ENCODE measurements at places on chromosomes 6 and 20. TPM values are rescaled to one million over a fixed set of nuclear protein-coding genes. Genes with fewer than 3 reads are reported as not detected.
A peak's percentile ranks its signal among the peaks of the same experiment; 100 is the strongest.

GRCh38 chr6:44558024-44558831 is 170.7 kb downstream of the CDC5L start:
- DNase-seq = no peak
- H3K27ac ChIP-seq = no peak overlapping the region
- H3K27me3 ChIP-seq = peaks cover 9% of the 10 kb centered on the region
- no peak overlapping the region for H3K4me3 ChIP-seq

DNA sequence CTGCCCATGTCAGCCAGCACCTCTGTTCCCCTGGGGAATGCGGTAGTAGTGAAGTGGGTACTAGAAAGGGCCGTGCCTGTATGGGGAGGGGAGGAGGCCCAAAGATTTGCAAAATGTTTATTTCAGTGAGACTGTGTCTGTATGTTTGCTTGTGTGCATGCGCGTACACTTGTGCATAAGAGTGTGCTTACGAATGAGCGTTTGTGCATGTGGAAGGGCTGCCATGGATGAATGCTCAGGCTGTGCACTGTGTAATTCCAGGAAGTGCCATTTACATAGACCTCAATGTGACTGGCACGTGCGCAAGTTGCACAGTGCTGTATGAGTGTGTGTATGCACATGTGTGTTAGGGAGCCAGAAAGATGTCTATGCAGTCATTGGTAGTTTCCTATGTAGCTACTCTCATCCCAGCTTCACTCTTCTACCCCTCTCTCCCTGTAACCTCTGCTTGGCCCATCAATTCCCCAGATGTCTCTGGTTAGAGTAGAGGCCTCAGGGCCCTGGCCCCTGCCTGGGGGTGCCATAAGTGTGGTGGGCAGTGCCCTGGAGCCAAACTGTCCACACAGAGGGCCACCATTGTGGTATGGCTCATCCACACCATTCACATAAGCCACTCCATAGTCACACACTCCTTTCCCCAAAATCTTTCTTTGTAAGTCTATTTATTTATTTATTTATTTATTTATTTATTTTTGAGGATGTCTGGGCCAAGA is 26.8 kb upstream of the SLC22A7 start:
- no peaks in the 10 kb centered on the region for H3K36me3 ChIP-seq
- peaks cover 14% of the 10 kb centered on the region for H3K27me3 ChIP-seq
- H3K4me3 ChIP-seq = no peak overlapping the region
- no peak for DNase-seq
- peak overlapping the region; percentile 76 for H3K27ac ChIP-seq

DNA sequence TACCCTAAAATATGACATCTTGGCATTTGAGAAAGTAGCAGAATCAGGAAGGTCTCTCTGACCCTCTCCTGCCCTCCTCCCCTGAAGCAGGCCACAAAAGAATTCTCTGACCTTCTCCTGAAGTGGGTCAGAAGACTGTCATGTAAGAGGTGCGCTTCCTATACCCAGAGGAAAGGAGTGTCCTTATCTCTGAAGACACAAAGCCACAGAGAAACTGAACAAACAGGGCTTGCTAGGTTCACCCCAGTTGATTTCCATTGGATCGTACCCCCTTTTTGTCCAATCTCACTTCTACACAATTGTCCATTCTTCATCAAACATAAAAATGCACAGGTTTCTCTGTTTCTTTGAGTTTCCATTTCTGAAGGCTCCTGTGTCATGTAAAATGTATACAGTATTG is 272.0 kb upstream of the SOX4 start:
- no peaks in the 10 kb centered on the region for H3K27me3 ChIP-seq
- no peak for DNase-seq
- H3K36me3 ChIP-seq = no peaks in the 10 kb centered on the region
- no peak overlapping the region for H3K4me3 ChIP-seq
- no peak overlapping the region for H3K27ac ChIP-seq

DNA sequence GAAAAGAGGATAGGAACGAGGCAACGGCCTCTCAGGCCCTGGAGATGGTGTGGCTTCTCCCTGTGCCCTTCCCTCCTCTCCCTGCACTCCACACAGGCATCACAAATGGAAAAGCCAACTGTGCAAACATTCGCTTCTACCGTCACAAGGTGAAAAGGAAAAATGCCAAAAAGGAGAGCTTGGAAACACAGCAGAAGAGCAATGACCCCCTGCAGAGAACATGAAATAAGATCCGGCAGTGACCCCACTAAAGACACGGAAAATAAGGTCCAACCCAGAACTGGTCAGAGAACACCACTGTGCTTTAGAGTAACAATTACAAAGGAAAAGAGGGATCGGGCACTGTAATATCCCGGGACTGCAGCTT is 63.0 kb downstream of the SLC22A23 start:
- H3K27ac ChIP-seq = no peak overlapping the region
- H3K4me3 ChIP-seq = no peak overlapping the region
- no peaks in the 10 kb centered on the region for H3K36me3 ChIP-seq
- peaks cover 13% of the 10 kb centered on the region for H3K4me1 ChIP-seq
- H3K27me3 ChIP-seq = no peaks in the 10 kb centered on the region

- no peak for DNase-seq
- H3K36me3 ChIP-seq = no peaks in the 10 kb centered on the region
- no peaks in the 10 kb centered on the region for H3K27me3 ChIP-seq
- peaks cover 21% of the 10 kb centered on the region for H3K4me1 ChIP-seq
These were observed 34.0 kb downstream of the PMEPA1 start for GRCh38 chr20:57675773-57676172.

GRCh38 chr20:38258545-38259215 is 1.9 kb downstream of the KIAA1755 start:
- peak overlapping the region; percentile 19 for H3K27ac ChIP-seq
- H3K27me3 ChIP-seq = peaks cover 4% of the 10 kb centered on the region
- DNase-seq = no peak

GRCh38 chr6:39196673-39197091 is 32.6 kb downstream of the KCNK5 start:
- DNase-seq = no peak
- no peak overlapping the region for H3K27ac ChIP-seq
- no peaks in the 10 kb centered on the region for H3K4me1 ChIP-seq
- H3K27me3 ChIP-seq = no peaks in the 10 kb centered on the region

DNA sequence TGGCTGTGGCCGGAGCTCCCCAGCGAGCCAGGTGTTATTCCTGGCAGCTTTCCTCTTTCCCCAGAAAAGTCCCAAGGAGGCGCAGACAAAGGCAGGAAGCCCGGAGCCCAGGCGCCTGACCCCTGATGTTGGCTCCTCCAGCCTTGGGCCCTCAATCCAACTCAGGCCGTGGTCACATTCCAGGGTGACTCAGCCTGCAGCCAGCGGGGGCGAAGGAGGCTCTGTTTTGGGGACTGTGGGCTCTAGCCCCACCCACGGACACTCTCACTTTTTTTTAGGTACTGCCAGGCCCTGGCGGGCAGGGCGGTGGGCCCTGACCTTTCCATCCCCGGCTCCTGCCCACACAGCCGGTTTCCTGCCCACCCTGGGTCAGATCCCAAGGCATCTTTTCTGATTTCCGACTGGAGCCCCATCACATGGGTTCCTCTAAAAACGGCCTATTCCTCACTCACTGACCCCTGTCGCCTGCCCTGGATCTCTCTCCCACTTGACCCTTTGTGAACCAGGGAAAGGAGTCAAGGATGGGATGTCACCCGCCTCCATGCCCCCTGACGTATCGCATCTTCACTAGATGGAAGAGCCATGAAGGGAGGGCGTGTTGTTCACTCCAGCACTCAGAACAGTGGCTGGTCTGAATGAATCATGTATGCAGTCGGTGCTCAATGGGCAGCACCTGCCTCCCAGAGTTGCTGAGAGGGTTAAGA is 5.5 kb downstream of the PTGIS start:
- peak overlapping the region; percentile 22 for H3K4me3 ChIP-seq
- H3K27me3 ChIP-seq = no peaks in the 10 kb centered on the region
- H3K4me1 ChIP-seq = peaks cover 53% of the 10 kb centered on the region

- H3K27me3 ChIP-seq = no peaks in the 10 kb centered on the region
- H3K36me3 ChIP-seq = no peaks in the 10 kb centered on the region
- no peaks in the 10 kb centered on the region for H3K4me1 ChIP-seq
- DNase-seq = peak; percentile 63
- peak overlapping the region; percentile 67 for H3K4me3 ChIP-seq
These were observed 933 bp upstream of the ADGRB3 start for GRCh38 chr6:68633972-68634725.

GRCh38 chr6:44593539-44593944 is 206.0 kb downstream of the CDC5L start:
- no peaks in the 10 kb centered on the region for H3K4me1 ChIP-seq
- no peaks in the 10 kb centered on the region for H3K27me3 ChIP-seq
- H3K36me3 ChIP-seq = no peaks in the 10 kb centered on the region
- no peak overlapping the region for H3K4me3 ChIP-seq
- H3K27ac ChIP-seq = no peak overlapping the region

PDSS2 gene
- polyA plus RNA-seq = 13.8 TPM

RIPOR2 gene
- 1.6 TPM for polyA plus RNA-seq

SEL1L2 gene
- 0.16 TPM for polyA plus RNA-seq

SPATS1 gene
- not detected for polyA plus RNA-seq

ALDH5A1 gene
- polyA plus RNA-seq = 2.8 TPM

STX11 gene
- 4.2 TPM for polyA plus RNA-seq

Data from sigmoid colon (tissue), 7 donors.